Stimulated activated CD4-positive, alpha-beta T cell treated with anti-CD3 and anti-CD28 coated beads, Interleukin-1b, Interleukin-23, amount 100 ng/mL, for 1 hour (primary cell): ENCODE measurements at places on chromosomes 7 and 10.

DNA sequence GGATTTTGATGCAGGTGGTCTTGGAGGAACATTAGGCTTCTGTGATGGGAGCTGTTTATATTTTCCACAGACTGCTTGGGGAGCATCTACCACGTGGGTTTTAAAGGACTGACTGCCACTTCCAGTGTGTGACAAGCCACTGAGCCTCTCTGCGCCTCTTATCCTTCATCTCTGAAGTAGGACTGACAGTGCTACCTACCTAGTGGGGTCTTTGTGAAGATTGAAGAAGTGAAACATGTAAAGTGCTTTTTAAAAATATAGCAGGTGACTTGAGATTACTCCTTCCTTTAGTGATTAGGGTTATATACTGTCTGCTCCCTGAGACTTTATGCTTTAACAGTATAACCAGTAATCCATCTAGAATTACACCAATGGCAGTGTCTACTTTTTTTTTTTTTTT, 29.9 kb downstream of the NKX2-3 start:
- DNase-seq = no peak

DNA sequence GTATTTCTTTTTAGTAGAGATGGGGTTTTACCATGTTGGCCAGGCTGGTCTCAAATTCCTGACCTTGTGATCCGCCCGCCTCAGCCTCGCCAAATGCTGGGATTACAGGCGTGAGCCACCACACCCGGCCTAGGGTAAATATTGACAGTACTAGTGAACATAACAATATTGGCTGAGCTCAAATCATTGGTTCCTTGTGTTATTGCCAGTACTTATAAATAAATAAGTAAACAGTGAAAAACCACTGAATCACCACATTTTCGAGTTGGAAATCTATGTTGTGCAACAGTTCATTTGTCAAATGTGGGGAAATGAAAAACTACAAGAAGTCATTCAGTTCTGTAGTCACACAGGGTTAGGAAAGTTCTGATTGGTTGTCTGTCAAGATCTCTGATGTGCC, 15.8 kb downstream of the RPP30 start:
- no peak for DNase-seq

- no peak for DNase-seq
Measured at GRCh38 chr7:140284062-140284461, 107.3 kb upstream of the KDM7A start.

DNA sequence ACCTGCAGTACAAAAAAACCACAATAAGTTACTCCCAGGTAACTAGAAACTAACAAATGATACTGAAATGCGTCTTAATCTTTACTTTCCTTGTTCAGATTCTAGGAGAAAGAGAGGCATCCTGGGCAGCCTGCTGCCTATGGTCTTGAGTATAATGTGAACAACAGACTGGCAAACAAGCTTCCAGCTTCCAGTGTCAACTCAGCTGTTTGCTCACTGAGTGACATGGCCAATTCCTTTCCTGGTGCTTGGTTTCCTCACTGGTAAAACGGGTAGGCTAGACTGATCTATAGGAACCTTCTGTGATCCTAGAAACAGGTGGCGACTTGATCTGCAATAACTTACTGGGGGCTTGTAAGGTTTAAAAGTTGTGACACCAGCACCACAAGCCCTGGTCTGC, 10.1 kb downstream of the POLR3A start:
- DNase-seq = no peak

DNA sequence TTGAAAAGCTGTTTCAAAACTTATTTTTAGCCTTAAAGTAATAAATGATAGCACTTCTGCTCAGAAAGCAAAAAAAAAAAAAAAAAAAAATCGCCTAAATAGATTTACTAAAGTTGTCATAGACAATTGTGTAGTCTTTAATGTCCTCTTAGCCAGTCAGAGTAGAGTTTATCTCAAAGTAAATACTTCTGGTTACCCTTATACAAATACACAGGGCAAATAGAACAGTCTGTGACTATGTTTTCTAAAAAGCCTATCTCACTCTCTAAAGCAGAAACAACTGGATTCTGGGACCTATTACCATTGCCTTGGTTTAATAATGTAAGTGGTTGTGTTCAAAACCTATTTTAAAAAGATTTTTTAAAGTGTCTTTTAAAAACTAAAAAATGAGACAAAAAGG, 156.2 kb upstream of the THSD7A start:
- DNase-seq = no peak

DNA sequence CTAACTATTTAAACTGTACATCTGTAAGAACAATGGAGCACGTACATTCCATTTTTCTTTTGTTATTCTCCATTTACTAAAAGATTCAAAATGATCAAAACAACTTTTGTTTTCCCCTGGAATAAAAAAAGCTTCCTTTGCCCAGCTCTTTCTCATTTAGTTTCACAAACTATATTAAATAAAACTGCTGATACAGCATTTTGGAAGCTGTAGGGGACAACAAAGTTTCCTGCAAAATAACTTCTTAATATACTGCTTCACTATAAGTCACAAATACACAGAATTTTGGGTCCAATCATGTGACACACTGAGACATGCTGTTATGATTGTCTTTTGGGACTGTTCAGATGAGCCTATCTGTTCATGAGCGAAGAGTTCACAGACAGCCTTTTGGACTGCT, 222.4 kb downstream of the ADAM12 start:
- no peak for DNase-seq

- no peak for DNase-seq
Measured at GRCh38 chr10:74306227-74306982, 155.4 kb downstream of the ADK start.
